ENCODE measurements at places on chromosomes 3 and 15.

GRCh38 chr3:35422836-35423601 lies 216.3 kb upstream of the ARPP21 start:
- no peaks in the 10 kb centered on the region for H3K27me3 ChIP-seq
- no peaks in the 10 kb centered on the region for H3K4me1 ChIP-seq
- H3K36me3 ChIP-seq, result no peaks in the 10 kb centered on the region
- no peak for ATAC-seq
- H3K4me3 ChIP-seq, result no peak overlapping the region

GRCh38 chr3:161737171-161737570 lies 240.6 kb downstream of the OTOL1 start:
- H3K27ac ChIP-seq, result no peak overlapping the region
- no peaks in the 10 kb centered on the region for H3K4me1 ChIP-seq
- no peak overlapping the region for H3K4me3 ChIP-seq

- ATAC-seq, result no peak
- H3K4me1 ChIP-seq, result no peaks in the 10 kb centered on the region
- H3K27me3 ChIP-seq, result no peaks in the 10 kb centered on the region
- H3K4me3 ChIP-seq, result no peak overlapping the region
- H3K36me3 ChIP-seq, result no peaks in the 10 kb centered on the region
Measured at GRCh38 chr15:87129916-87130315, 1050.2 kb downstream of the AGBL1 start.

GRCh38 chr3:137202941-137203340 lies 245.2 kb downstream of the IL20RB start:
- peaks cover 10% of the 10 kb centered on the region for H3K4me1 ChIP-seq
- H3K36me3 ChIP-seq, result no peaks in the 10 kb centered on the region
- H3K4me3 ChIP-seq, result no peak overlapping the region
- no peak for ATAC-seq
- no peaks in the 10 kb centered on the region for H3K27me3 ChIP-seq

DNA sequence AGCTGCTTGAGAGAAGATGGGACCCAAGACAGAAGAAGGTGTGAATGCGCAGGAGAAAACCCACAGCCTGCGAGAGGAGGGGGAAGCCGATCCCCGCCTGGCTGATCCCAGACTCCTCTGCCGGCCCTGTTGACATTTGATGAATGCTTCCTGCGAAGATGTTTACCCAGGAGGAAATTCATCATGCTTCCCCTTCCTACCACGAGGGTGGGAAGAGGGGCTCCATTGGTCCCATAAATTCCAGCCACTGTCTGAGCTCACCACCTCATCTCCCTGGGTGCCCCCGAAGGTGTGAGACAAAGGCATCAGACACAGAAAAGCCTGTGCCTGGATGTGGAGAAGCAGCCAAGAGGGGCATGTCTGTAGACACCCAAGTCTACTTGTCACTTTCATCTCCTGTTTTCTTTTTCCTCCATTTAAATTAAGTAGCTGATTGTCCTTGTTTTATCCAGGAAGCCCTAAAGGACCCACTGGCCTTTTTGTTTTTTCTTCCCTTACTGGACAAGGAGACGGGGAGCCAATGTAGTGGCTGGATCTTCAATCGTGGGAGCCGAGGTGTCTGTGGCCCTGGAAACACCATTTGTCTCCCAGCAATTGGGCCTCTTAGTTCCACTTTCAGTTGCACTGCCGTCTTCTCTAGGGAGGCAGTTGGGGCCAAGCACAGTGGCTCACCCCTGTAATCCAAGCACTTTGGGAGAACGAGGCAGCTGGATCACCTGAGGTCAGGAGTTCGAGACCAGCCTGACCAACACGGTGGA lies 95.3 kb upstream of the HES1 start:
- no peak overlapping the region for H3K4me3 ChIP-seq
- H3K27ac ChIP-seq, result no peak overlapping the region
- ATAC-seq, result no peak
- H3K27me3 ChIP-seq, result no peaks in the 10 kb centered on the region

GRCh38 chr3:48222616-48223513 lies at the start of gene CAMP:
CAMP (plus strand) TSS chr3:48223495; CDS start chr3:48223512, 17 bp downstream.
- H3K36me3 ChIP-seq, result no peaks in the 10 kb centered on the region
- ATAC-seq, result peak; percentile 71
- peaks cover 5% of the 10 kb centered on the region for H3K27me3 ChIP-seq
- H3K4me1 ChIP-seq, result no peaks in the 10 kb centered on the region
- H3K4me3 ChIP-seq, result no peak within 1 kb of the TSS

DNA sequence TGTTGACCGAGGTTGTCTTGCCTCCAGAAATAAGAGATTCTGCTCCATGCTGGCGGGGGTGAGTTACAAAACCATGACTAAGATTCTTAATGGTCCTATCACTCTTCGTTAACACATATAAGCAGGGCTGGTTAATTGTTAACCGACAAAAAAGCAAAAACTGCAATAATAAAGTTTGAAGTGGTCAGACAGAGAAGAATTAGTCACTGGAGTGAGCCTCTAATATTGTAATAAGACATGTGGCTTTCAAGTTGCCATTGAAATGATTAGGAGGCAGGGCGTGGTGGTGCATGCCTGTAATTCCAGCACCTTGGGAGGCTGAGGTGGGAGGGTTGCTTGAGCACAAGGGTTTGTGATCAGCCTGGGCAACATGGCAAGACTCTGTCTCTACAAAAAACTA lies 78.4 kb upstream of the NR2F2 start:
- H3K4me1 ChIP-seq, result no peaks in the 10 kb centered on the region
- H3K36me3 ChIP-seq, result peaks cover 40% of the 10 kb centered on the region
- no peak for ATAC-seq
- no peak overlapping the region for H3K27ac ChIP-seq

- H3K36me3 ChIP-seq, result no peaks in the 10 kb centered on the region
- H3K4me1 ChIP-seq, result peaks cover 7% of the 10 kb centered on the region
Measured at GRCh38 chr15:80562846-80563245, 132.3 kb upstream of the ABHD17C start.

GRCh38 chr3:194344012-194344411 lies 7.1 kb downstream of the CPN2 start:
- no peak overlapping the region for H3K27ac ChIP-seq
- no peaks in the 10 kb centered on the region for H3K4me1 ChIP-seq

DNA sequence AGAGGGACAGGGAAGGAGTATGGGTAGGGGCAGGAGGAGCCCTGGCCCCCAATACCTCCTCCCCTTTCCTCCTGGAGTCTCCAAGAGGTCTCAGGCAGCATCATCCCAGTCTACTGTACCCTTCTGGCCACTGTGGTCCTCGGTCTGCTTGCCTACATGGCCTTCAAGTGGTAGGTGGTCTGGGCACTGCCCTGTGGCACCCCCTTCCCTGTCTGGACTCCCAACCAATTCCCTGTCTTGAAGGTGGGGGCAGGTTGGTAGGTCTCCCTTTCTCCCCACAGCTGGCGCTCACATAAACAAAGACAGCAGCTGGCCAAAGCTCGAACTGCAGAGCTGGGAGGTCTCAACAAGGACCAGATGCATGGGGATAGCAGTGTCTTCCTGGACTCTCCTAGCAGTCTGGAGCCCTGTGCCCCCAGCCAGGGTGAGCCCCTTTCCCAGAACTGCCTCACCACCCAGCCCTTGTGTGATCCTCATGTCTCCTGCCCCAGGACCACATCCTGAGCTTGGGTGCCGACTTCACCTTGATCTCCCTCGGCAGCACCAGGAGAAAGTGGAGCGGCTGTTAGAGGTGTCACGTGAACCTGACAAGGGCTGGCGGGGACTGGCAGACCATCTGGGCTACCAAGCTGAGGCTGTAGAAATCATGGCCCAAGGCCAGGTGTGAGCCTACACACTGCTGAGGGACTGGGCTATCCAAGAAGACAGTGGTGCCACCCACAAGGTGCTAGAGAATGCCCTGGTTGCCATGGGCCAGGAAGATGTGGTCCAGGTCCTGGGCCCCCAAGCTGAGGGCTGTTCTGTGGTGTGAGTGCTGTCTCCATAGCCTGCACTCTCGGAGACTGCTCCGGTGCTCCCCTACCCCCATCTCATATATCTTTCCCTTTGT lies 33.1 kb downstream of the NBEAL2 start:
- no peak overlapping the region for H3K27ac ChIP-seq
- no peak for ATAC-seq
- H3K36me3 ChIP-seq, result peaks cover 3% of the 10 kb centered on the region
- peaks cover 17% of the 10 kb centered on the region for H3K4me1 ChIP-seq
- H3K27me3 ChIP-seq, result no peaks in the 10 kb centered on the region

- no peak for ATAC-seq
- H3K27ac ChIP-seq, result no peak overlapping the region
- H3K4me1 ChIP-seq, result no peaks in the 10 kb centered on the region
- H3K27me3 ChIP-seq, result no peaks in the 10 kb centered on the region
- H3K36me3 ChIP-seq, result no peaks in the 10 kb centered on the region
- no peak overlapping the region for H3K4me3 ChIP-seq
Measured at GRCh38 chr15:22846073-22846472, 7.6 kb downstream of the NIPA2 start.

- H3K4me3 ChIP-seq, result no peak overlapping the region
- H3K27me3 ChIP-seq, result no peaks in the 10 kb centered on the region
- no peak overlapping the region for H3K27ac ChIP-seq
- peak; percentile 40 for ATAC-seq
- H3K36me3 ChIP-seq, result no peaks in the 10 kb centered on the region
Measured at GRCh38 chr3:128145279-128145678, 8.0 kb upstream of the EEFSEC start.

- no peaks in the 10 kb centered on the region for H3K4me1 ChIP-seq
- no peak overlapping the region for H3K4me3 ChIP-seq
- ATAC-seq, result no peak
- H3K36me3 ChIP-seq, result no peaks in the 10 kb centered on the region
- H3K27me3 ChIP-seq, result no peaks in the 10 kb centered on the region
- no peak overlapping the region for H3K27ac ChIP-seq
Measured at GRCh38 chr3:3628676-3629328, 170.4 kb upstream of the LRRN1 start.

DNA sequence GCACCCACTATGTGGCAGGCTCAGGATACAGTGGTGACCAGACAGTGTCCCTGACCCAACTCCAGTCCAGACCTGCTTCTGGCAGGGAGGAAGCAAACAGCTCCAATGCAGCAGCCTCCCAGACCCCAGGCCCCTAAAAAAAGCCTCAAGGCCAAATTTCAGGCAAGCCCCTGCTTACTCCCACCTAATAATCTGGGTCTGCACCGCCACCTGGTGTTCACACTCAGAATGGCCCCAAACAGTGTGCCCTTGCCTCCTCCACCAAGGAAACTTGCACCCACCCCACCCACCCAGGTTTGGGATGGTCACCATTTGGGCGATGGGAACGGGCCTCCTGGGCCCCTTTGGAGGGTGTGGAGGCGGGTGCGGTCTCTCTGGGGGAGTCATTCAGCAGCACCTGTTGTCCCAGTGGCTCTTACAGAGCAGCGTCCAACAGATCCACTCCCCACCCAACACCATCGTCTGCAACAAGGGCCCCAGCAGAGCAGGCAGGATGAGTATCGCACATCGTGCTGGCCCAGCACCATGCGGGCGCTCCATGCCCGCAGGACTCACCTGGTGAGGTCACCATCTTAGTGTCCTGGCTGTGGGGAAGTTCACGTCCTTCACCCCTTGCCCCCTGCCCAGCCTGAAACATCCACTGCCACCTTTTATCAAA lies 17.3 kb downstream of the C3orf18 start:
- ATAC-seq, result no peak
- H3K27ac ChIP-seq, result no peak overlapping the region
- H3K36me3 ChIP-seq, result no peaks in the 10 kb centered on the region
- peaks cover 8% of the 10 kb centered on the region for H3K27me3 ChIP-seq
- H3K4me3 ChIP-seq, result no peak overlapping the region

DNA sequence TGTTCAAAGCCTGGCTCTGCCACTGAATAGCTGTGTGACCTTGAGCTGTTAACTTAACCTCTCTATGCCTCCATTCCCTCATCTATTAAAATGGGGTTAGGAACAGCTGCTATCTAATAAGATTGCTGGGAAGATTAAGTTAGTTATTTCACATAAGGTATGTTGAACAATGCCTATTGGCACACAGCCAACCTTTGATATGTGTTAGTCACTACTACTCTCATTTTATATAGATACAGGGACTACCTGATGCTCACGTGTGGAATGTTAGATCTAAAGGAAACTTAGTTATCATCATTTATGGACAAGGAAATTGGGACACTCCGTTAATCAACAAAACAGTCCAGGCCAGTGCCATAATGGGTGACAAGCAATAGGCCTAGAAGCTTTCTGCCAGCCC lies 332.4 kb upstream of the PPP2R3A start:
- H3K4me3 ChIP-seq, result no peak overlapping the region
- H3K27me3 ChIP-seq, result peaks cover 15% of the 10 kb centered on the region
- no peaks in the 10 kb centered on the region for H3K36me3 ChIP-seq
- ATAC-seq, result no peak

DNA sequence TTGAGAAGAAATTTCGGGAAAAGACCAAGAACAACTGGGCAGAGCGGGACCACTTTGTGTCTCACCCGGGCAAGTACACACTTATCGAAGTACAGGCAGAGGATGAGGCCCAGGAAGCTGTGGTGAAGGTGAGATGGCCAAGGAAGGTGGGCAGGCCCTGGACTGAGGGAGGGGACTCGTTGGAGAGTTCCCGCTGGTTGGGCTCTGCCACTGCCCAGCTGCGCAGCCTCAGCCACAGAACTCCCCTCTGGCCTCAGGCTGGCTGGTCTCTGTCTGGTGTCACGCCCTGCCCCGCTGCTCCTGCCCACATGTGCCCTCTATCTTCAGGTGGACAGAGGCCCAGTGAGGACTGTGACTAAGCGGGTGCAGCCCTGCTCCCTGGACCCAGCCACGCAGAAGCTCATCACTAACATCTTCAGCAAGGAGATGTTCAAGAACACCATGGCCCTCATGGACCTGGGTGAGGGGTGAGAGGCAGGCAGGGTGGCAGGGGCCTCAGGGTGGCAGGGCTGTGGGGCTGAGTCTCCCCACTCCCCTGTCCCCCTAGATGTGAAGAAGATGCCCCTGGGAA lies 2.4 kb downstream of the PARP3 start:
- ATAC-seq, result no peak
- no peaks in the 10 kb centered on the region for H3K36me3 ChIP-seq
- H3K4me1 ChIP-seq, result no peaks in the 10 kb centered on the region
- no peak overlapping the region for H3K4me3 ChIP-seq

GRCh38 chr3:52523386-52524257 lies 10.0 kb downstream of the NT5DC2 start:
- ATAC-seq, result no peak
- peaks cover 33% of the 10 kb centered on the region for H3K4me1 ChIP-seq
- H3K36me3 ChIP-seq, result peaks cover 80% of the 10 kb centered on the region
- H3K27me3 ChIP-seq, result no peaks in the 10 kb centered on the region
- no peak overlapping the region for H3K4me3 ChIP-seq

GRCh38 chr15:90099868-90100831 lies 2.1 kb downstream of the IDH2 start:
- peak; percentile 13 for ATAC-seq
- peaks cover 3% of the 10 kb centered on the region for H3K4me1 ChIP-seq
- peak overlapping the region; percentile 96 for H3K27ac ChIP-seq

GRCh38 chr3:186965141-186965879 lies 35.0 kb downstream of the ST6GAL1 start:
- H3K36me3 ChIP-seq, result no peaks in the 10 kb centered on the region
- H3K27me3 ChIP-seq, result no peaks in the 10 kb centered on the region
- ATAC-seq, result no peak
- peak overlapping the region; percentile 53 for H3K27ac ChIP-seq
